ENCODE measurements at places on chromosomes 2 and 18.

GRCh38 chr2:71330585-71331330 is 824 bp upstream of the ZNF638 start:
- DNase-seq: no peak

- no peak for DNase-seq
Observed at GRCh38 chr2:72619626-72620025, 206.2 kb downstream of the EXOC6B start.

GRCh38 chr2:204967199-204967960 is 422.1 kb downstream of the PARD3B start:
- DNase-seq: no peak

DNA sequence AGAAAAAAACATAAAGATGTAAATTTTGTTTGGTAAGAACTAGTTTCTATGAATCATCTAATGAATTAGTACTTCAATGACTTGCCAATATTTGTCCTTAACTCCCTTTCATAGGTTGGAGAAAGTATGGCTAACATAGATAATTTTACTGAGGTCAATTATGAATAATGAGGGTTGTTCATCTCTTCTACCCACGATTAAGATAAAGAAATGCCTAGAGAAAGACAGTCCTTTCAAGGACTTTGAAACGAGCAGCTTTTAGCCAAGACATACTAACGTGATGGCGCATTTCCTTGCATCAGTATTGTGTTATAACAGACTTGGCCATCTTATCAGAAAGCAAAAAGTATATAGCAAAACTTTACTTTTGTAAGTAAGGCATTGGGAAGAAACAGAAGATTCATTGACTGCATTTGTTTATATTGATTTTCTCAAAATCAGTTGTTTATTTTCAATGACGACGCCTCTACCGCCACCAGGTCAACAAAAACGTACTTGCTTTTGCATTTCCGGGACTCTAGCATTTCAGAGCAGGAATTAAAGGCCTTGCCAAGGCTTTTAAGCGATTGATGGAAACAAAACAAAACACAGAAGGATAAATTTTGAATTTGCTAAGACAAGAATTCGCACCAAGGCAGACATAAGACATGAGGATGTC is 961 bp downstream of the RBM43 start:
- no peak for DNase-seq

All from activated CD8-positive, alpha-beta memory T cell treated with anti-CD3 and anti-CD28 coated beads for 48 hours (primary cell).